ENCODE measurements at places on chromosomes 3 and 15.

DNA sequence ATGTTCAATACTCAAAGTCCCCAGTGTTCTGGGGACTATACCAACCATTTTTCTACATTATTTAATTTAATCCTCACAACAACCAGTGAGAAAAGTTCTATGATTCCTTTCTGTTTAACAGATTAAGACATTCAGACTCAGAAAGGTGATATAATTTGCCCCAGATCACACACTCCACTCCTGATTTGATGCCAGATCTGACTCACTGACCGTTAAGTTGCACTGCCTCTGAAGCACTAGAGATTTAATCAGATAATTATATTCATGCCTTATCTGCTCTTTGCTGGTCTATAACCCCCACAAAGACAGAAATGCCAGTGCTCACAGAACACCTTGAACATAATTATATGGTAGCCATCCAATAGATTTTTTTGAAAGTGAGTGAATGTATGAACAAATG is 501.0 kb downstream of the IGSF11 start:
- DNase-seq, result no peak

GRCh38 chr3:120147072-120147871 is 53.0 kb upstream of the GSK3B start:
- DNase-seq, result peak; percentile 66

- DNase-seq, result no peak
These were observed 18.8 kb downstream of the ACAN start for GRCh38 chr15:88821993-88822392.

DNA sequence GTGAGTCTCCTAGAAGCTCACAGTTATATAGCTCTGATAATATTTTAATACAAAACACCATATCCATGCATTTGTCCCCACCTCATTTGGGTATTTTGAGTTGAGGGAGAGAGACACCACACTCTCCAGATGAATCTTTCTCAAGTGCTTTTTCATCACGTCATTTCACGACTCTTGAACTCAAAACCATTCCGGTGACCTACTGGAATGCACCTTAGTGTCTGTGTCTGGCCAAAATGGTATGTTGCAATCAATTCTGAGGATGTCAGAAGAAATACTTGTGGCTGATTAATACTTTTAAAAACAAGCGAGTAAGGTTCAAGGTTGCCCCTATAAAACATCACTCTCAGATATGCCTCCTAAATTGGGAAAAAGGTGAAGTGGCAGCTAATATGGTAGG is 352.6 kb upstream of the ICE2 start:
- DNase-seq, result no peak

DNA sequence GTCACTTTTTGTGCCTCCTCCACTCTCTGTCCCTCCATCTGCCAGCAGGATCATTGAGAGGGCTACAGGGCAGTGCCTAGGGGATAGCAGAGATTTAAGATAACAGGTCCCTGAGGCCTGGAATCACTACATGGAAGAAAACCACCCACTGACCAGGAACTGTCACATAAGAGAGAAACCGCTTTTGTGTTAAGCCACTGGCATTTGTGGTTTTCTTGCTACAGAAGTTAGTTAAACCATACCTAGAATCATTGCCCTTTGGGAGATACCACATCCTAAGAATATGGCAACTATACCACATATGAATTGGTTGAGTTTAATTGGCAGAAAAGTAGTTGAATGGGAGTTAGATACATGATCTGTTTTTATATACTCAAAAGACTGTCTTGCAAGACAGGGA is 112.8 kb upstream of the LPP start:
- DNase-seq, result no peak

GRCh38 chr3:112894258-112894657 is 47.6 kb upstream of the CD200R1L start:
- no peak for DNase-seq

GRCh38 chr15:70507772-70508371 is 255.5 kb downstream of the UACA start:
- peak; percentile 82 for DNase-seq

DNA sequence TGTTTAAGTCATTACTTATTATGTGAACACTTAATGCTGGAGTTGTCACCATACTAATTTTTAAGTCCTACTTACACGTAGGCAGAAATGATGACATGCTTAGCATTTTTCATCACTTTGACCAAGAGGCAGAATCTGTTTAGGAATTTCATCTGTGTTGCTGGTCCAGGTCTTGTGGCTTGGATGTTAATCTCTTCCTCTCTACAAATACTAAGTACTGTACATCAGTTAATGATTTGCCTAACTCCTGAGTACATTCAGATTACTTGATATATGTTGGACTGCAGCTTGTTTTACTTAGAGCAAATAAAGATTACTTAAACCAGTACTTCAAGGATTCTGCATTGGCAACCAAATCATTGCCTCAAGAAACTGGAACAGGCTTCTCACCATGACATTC is 8.6 kb downstream of the SNRK start:
- no peak for DNase-seq

DNA sequence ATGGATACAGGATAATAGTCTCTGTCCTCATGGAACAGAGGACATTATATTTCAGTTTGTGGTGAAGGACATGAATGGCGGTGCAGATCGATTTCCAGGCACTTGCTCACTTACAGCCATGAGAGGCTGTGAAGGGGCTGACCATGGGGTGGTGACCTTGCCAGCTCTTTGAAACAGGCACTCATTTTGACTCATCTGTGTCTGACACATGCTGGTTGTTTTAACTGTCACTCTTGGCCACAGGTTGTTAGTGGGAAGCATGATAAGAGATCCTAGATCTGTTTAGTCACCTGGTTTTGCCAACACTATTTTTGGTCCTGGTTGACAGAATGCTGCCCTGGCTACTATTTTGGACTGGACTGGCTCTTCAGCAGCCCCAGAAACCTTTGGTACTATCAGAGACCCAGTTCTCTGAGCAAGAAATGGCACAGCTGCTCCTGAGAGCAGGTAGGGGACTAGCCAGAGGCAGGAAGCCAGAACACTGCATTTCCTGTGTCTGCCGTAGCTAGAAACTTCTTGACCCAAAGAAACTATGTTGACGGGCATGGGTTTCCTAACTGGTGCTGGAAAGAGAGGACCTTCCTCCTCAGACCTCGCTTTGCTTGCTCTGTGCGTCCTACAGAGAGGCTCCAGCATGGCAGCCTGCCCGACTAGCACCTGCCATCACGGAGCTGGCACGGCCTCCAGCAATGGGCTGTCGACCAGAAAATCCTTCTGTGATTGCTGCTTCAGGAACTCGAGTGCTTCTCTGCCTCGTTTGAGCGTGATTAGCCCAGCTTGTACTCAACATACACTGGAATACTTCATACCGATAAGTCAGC is 6.3 kb downstream of the PXYLP1 start:
- peak; percentile 68 for DNase-seq

Measured in NCI-H345 (cell line).